ENCODE measurements at places on chromosomes 7 and 10.

- no peak for DNase-seq
Measured at GRCh38 chr10:84076047-84076388, 63.3 kb upstream of the GHITM start.

DNA sequence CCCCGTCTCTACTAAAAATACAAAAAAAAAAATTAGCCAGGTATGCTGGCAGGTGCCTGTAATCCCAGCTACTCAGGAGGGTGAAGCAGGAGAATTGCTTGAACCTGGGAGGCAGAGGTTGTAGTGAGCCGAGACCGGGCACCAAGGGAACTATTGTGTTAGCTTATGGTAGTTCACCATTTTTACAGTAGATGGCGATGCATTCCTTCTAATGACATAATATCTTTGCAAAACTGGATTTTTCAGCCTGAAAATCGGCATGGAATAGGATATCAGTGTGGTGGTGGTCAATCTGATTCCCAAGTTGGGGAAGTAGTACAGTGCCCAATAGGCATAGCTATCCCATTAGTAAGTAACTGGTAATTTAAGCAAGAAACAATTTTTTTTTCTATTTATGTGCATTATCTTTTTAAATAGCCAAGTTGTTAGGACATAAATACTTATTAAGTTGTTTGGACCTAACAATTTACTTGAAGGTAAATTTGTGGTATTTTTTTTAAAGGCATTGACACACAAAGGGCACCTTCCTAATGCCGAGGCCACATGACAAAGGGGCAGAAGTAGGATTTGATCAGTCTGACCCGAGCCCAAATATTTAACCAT is 17.6 kb upstream of the IMPDH1 start:
- no peak for DNase-seq

- DNase-seq: no peak
Measured at GRCh38 chr7:80439894-80440821, 71.7 kb downstream of the GNAT3 start.

DNA sequence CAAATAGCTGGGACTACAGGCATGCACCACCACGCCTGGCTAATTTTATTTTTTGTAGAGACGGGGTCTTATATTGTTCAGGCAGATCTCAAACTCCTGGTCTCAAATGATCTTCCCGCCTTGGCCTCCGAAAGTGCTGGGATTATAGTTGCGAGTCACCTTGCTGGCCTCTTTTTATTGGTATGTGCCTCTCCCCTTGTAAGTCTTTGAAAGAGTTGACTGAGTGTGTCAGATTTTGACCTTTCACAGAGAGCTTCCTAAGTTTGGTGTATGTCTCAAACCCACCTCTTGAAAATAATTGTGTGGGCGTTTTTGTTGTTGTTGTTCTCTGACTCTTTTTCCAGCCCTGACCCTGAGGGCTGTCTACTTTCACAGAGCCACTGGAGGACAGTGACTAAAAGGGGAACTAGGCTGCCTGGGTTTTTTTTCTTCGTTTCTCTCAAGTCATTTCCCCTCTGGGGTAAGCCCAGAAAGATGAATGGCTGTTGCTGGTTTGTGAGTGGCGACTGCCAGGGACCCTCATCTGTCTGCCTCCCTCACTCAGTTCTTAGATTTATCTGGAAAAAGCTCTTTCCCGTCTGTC is 262.8 kb downstream of the ZEB1 start:
- no peak for DNase-seq

- DNase-seq: no peak
Measured at GRCh38 chr7:87318741-87319140, 26.7 kb upstream of the CROT start.

DNA sequence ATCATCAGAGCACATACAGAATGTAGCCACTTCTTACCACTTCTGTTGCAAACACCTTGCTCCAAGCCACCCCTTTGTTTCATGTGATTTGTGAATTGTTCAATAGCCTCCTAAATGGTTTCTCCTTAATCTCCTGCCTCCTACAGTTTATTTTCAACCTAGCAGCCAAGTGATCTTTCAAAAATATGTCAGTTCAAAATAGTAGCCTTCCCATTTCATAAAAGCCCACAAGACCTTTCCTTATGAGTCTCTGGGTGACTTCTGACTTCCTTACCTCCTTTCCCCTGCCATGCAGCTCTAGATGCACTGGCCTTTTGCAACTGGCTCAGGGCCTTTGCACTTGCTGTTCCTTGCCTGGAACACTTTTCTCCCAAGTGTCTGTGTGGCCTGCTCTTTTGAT is 4.8 kb downstream of the MINDY4 start:
- DNase-seq: no peak

GRCh38 chr7:107122486-107122911 is 46.3 kb upstream of the HBP1 start:
- DNase-seq: no peak

GRCh38 chr10:3396116-3396515 is 223.5 kb upstream of the PITRM1 start:
- DNase-seq: no peak

DNA sequence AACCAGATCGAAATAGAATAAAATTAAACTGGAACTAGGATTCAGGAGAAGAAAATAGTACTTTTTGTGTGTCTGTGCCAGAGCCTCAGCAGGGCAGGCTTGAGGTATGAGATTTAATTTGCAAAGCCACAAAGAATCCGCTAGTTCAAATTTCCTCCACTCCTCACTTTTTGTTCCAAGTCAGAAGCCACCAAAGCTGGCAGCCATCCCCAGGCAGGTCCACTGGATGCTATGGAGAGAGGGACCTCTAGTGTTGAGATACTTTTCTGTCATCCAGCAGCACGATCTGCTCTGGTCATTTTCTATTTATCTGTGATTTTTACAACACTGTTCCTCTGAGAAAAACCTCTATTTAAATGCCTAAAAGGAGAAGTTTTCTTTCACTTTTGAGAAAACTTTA is 147.9 kb upstream of the FRMD4A start:
- no peak for DNase-seq

DNA sequence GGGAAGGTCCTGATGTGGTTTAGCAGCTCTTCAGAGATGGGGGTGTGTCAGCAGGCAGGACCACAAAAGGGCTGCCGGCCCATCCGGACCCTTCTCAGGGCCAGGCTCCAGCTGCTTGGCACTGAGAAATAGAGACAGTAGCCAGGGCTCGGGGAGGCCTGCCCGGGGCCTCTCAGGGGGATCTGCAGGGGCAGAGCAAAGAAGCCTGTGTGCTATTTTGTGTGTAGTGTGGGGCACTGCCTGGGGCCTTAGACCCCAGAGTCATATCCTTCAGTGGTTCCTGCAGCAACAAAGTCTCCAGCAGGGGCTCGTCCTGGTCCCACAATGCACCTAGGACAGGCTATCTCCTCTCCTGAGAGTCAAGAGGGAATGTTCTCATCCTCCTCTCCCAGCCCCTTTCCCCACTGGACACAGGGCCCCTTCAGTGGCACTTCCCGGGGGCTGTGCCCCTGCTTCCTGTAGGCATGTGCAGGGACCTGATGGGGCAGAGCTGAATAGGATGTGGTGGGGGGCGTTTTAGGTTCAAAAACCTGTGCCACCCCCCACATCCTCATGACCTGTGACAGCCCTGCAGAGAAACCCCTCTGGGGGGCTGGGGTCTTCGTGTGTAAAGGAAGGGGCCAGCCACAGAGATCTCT is 159.5 kb upstream of the RHEB start:
- DNase-seq: no peak

- no peak for DNase-seq
Measured at GRCh38 chr7:148572067-148572522, 18.5 kb upstream of the C7orf33 start.

- no peak for DNase-seq
Measured at GRCh38 chr10:76469675-76470074, 1038.3 kb downstream of the LRMDA start.

- no peak for DNase-seq
Measured at GRCh38 chr7:157690833-157691585, 354.2 kb downstream of the DNAJB6 start.

DNA sequence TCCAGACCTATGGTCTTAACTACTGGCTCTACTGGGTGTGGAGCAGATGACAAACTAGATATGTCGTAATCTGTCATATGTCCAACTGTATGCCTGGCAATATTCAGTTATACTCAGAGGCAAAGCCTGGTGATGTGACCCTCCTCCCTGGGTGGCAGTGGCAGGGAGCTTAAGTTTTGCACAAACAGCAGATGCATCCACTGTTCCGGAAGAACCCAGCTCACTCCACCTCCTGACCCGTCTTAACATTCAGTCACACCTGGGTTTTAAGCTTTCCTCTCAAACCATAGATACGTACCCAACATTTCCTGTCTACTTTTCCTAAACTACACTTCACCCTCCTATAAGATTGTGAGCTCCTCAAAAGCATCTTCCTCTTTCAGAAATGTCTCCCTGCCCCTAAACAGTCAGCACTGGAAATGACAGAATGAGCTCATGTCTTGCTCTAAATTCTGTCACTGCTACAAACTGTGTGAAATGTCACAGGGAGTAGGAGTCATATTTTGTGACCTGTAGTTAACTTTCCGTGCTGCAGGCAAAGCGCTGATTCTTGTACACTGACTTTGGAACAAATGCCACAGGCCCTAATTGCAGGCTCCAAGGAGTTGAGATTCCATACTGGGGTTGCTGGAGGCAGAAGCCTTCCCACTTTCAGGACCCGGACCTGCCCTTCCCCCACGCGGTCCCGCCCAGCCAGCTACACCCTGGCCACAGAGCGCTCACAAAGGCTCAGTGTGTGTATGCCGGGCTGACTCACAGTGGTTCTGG is 23.9 kb downstream of the SCD start:
- peak; percentile 67 for DNase-seq

Measured in activated T-cell treated with anti-CD3 and anti-CD28 coated beads, Interleukin-2, amount 50 U/mL, for 1 hour (primary cell).